ENCODE measurements at places on chromosomes 5 and 9.

GRCh38 chr5:117769877-117770276 is 1195.3 kb upstream of the SEMA6A start:
- DNase-seq = no peak

- DNase-seq = no peak
These were observed 149.3 kb downstream of the RGS3 start for GRCh38 chr9:113612828-113613227.

GRCh38 chr5:139849942-139850341 is 54.3 kb downstream of the PSD2 start:
- no peak for DNase-seq

- DNase-seq = peak; percentile 41
These were observed 431.0 kb upstream of the MEF2C start for GRCh38 chr5:89313804-89314588.

DNA sequence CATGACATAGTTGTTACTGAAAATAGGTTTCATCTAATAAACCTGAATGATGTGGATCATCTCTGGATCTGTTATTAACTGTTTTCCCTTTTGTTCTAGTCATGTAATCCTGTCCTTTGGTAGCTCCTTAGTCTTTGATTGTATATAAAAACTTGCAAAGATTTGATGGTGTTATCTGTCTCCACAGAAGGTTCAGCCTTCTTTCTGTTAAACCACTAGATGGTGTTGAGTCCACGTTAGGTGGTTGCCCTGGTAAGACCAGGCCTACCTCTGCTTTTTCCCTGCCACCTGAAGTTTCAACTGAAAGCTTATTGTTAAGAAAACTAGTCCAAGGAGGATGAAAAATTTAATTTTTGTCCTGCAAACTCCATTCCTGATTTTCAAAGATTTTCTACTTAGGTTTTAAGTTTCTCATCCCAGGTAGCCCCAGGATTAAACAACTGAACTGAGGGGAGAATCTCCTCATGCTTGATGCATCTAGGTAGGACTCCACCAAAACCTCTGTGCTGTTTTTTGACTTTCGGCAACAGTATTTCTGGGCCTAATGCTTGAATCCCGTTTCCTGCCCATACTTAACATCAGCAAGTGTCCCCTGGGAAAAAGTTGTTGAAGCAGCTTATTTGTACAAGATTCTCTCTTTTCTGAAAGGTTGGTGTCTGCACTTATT is 68.5 kb downstream of the RICTOR start:
- DNase-seq = no peak

- no peak for DNase-seq
These were observed 173.6 kb downstream of the DCP2 start for GRCh38 chr5:113150221-113150620.

- no peak for DNase-seq
These were observed 226.1 kb upstream of the NMUR2 start for GRCh38 chr5:152631221-152631620.

DNA sequence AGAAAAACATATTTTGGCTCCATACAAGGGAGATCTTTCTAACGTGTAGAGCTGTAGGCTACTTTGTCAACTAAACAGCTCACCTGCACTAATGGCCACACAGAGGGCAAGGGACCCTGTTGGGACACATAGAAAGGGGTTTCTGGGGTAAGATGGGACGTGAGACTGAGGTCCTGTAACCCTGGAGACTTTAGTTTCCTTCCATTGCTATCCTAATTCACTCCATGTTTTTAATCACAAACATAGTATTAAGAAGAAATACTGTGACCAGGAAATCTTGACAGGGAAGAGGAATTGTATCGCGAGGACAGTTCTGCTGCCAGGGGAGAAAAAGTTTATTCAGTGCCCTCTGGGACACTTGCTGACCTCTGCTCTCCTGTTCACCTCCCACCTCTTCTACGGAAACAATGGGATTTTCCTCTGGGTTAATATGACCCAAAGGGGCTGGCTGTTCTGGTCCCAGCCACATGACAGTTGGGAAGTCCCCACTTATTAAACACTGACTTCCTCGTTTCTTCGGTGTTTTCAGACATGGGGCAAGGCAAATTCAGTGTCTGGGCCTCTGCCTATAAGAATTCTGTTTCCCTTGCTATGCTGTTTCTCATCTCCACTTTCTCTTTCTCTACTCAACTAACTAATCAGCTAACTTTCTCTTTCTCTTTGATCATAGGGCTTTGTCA is 106.9 kb upstream of the SEMA6A start:
- DNase-seq = no peak

DNA sequence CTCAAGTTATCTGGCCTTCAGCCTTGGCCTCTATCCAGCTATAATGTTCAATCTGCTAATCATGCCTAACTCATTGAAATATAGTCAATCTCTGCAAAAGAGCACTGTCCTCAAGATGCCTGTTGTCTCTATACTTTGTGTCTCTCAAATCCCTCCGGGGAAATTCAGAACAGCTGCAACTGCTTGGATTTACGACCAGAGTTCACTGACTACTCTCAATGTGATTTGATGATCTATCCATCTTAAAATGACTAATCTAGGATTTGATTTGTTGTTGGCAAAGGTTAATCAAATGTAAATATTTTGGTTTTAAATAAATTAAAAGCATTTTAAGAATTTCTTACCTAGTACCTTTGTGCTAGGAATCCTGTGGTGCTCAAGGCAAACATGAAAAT is 40.9 kb downstream of the SVEP1 start:
- no peak for DNase-seq

DNA sequence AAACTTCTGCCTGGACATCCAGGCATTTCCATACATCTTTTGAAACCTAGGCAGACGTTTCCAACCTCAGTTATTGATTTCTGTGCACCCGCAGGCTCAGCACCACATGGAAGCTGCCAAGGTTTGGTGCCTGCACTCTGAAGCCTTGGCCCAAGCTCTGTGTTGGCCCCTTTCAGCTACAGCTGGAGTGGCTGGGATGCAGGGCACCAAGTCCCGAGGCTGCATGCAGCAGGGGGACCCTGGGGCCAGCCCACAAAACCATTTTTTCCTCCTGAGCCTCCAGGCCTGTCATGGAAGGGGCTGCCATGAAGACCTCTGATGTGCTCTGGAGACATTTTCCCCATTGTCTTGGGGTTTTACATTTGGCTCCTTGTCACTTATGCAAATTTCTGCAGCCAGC is 49.9 kb downstream of the NFX1 start:
- no peak for DNase-seq

- DNase-seq = no peak
These were observed 2051.0 kb downstream of the EFNA5 start for GRCh38 chr5:105619725-105620124.

- no peak for DNase-seq
These were observed 5.9 kb upstream of the GADD45G start for GRCh38 chr9:89598926-89599325.

- no peak for DNase-seq
These were observed 20.0 kb downstream of the PCDH1 start for GRCh38 chr5:141858079-141858765.

- DNase-seq = peak; percentile 21
These were observed 25.3 kb upstream of the PPP1R2B start for GRCh38 chr5:156824800-156825199.

GRCh38 chr5:149471406-149472183 is 79.6 kb downstream of the CSNK1A1 start:
- no peak for DNase-seq

GRCh38 chr5:131545845-131546244 is 89.2 kb downstream of the RAPGEF6 start:
- no peak for DNase-seq

DNA sequence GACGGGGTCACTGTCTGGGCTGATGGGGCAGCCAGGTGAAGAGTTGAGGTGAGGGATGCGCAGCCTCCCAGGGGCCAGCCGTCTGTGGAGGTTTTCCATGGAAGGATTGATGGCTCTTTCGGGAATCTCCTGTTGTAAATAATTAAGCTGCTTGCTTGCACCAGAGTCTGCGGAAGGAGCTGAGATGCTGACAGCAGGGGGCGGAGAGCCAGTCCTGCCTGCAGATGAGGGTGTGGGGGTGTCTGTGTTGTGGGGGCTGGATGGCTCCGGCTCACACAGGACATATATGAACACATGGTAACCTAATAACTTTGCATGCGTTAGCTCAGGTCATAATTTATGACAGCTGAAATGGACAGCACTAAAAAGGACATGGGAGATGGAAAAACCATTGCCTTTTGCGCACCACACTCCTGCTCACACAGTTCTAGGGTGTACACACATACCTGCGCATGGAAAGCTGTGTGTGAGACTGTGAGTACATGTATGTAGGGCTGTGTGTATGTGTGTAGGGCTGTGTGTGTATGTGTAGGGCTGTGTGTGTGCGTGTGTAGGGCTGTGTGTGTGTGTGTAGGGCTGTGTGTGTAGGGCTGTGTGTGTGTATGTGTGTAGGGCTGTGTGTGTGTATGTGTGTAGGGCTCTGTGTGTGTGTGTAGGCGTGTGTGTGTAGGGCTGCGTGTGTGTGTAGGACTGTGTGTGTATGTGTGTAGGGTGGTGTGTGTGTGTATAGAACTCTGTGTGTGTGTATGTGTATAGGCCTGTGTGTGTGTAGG is 36.8 kb upstream of the SEMA4D start:
- no peak for DNase-seq

DNA sequence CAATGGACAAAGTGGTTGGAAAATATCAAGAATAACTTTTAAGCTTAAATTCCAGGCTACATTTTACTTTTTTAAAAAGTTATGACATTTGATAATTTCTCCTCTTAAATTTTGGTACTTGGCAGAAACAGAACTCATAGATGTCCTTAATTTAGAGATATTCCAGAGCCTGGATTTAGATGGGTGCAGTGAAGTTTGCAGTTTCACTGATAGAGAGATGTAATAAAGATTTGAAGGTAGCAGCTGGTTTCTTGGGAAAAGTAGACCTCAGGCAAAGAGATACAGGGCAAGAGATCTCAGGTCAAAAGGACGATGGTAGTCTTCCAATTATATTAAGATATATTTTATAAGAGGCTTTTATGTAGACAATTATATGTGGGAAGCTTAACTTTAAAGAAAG is 134.6 kb downstream of the ISL1 start:
- DNase-seq = no peak

Measured in HCT116 (cell line).